CD14-positive monocyte (primary cell): ENCODE measurements at places on chromosomes 2 and 18. TPM values are rescaled to one million over a fixed set of nuclear protein-coding genes. Genes with fewer than 3 reads are reported as not detected.

The EVA1A gene
- not detected in 2 replicates for polyA plus RNA-seq

The HOXD11 gene
- polyA plus RNA-seq = not detected

The IL37 gene
- polyA plus RNA-seq = not detected

The CNNM3 gene
- polyA plus RNA-seq = 4.9 TPM

The GAD1 gene
- not detected for polyA plus RNA-seq

The CAPN14 gene
- not detected for polyA plus RNA-seq

The ING5 gene
- 6.6 TPM for polyA plus RNA-seq

- DNase-seq = no peak
Measured at GRCh38 chr2:98468621-98469236, 24.1 kb downstream of the INPP4A start.

DNA sequence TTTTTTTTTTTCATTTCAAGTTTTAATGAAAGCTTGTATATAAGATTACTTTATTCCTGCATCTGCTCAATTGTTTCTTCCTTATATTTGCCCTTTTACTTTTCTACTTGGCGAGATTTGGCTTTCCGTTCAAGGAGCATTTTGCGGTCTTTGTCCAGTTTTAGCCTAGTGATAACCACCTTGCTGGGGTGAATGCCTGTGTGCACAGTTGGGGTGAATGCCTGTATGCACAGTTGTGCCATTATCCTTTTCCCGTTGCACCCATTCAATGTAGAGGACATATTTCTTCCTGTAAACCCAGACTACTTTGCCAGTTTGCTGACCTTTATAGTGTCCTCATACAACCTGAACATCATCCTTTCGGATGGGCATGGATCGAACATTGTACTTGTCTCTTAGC lies 12.0 kb downstream of the ZNF236 start:
- DNase-seq = no peak

GRCh38 chr2:120693121-120693520 lies 42.5 kb upstream of the GLI2 start:
- no peak for DNase-seq

DNA sequence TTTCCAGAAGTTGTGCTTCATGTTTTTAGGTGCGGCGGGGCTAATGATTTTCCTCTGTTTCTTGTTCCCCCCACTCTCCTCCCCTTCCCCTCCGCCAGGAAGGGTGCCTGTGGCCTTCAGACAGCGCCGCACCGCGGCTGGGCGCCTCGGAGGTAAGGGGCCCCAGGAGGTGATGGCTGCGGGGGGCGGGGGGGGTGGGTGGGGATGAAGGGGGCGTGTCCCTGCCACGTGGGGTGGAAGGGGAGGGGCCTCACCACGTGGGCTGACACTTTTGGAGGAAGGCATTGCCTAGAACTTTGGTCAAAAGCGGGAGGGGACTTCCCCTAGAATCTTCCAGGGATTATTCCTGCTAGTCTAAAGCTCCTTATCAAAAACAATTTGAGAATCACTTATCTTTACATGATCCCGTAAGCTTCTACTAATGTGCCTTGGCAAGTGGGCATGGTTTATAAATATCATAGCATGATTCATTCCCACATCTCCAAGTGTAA lies 83.1 kb downstream of the FAM210A start:
- DNase-seq = no peak

DNA sequence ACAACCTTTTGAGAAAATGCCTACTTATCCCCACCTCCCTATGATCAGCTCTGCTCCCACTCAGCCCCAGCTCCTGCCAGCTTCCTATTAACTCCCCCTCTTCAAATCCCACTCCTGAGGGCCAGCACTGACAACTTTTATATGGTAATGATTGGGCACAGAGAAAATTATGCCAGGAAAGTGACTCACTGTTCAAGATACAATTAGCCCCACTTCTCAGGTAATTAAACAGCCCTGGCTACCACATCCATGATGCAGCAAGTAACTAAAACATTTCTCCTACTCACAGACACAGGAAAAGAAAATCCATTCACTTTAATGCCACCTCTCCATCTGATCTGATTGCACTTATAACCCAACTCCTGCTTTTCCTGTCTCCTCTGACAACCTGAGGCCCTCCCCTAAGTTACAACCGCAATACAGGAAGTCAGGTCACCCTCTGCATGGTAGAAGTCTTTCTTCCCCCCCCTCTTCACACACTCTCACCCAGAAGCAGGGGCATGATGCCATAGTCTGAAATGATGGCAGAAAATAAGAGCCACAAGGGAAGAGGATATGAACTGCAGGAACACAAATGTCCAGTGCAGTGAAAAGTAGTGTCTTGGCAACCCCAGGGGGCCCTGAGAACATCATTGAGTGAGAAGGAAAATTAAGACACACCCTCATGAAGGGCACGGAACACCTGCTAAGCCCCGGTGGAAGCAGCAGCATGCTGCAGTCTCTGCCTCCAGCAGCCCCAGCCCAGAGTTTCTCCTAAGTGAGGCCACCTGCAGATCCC lies 54.4 kb downstream of the STK39 start:
- peak; percentile 24 for DNase-seq

GRCh38 chr2:152050341-152050740 lies 48.5 kb downstream of the CACNB4 start:
- DNase-seq = no peak

DNA sequence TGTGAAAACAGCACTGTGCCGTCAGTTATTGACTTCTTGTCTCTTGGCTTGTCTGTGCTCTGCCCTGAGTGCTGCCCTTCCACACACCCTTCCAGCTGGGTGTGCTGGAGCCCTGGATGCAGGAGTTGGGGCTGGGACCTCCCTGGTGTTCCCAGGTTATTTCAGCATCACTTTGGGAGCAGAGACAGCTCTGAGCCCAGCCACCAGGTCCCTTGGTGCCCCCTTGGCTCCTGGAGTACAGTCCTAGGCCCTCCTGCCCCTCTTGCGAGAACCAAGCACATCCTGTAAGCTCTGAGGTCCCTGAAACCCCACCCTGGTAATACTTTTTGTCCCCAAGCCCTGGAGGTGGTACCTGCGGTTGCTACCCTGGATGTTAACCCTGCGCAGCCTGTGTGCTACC lies 24.3 kb downstream of the BOK start:
- no peak for DNase-seq

GRCh38 chr2:562391-563364 lies 114.5 kb downstream of the TMEM18 start:
- no peak for DNase-seq

DNA sequence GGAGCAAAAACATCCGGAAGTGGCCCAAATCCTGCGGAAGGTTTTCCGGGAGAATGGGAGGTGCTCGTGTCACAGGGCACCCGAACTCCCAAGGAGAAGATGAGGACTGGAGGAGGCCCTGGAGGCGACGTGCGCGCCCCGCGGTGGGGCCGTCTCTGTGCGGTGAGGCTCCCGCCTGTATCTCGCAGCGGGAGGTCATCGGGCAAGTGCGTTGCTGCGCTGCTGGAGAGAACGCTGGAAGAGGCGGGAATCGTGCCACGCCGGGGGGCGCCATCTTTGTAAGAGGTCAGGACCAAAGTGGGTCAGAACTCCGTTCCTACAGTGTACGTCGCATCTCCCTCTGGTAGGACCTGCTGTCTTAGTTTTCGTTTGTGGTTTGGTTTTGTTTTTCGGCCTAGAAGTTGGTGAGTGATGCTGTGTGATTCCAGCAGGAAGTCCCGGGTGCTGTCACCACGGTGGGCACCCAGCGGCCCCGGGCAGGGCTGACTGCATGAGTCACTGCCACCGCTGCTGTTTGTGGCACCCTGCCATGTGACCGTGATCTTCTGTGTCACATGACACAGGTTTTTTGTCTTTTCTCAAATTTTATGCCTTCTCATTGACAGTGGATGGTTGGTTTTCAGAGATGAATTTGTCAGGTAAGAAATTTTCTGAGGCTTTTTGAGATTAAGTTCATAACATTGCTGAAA lies 21.5 kb upstream of the ATP9B start:
- DNase-seq = no peak

DNA sequence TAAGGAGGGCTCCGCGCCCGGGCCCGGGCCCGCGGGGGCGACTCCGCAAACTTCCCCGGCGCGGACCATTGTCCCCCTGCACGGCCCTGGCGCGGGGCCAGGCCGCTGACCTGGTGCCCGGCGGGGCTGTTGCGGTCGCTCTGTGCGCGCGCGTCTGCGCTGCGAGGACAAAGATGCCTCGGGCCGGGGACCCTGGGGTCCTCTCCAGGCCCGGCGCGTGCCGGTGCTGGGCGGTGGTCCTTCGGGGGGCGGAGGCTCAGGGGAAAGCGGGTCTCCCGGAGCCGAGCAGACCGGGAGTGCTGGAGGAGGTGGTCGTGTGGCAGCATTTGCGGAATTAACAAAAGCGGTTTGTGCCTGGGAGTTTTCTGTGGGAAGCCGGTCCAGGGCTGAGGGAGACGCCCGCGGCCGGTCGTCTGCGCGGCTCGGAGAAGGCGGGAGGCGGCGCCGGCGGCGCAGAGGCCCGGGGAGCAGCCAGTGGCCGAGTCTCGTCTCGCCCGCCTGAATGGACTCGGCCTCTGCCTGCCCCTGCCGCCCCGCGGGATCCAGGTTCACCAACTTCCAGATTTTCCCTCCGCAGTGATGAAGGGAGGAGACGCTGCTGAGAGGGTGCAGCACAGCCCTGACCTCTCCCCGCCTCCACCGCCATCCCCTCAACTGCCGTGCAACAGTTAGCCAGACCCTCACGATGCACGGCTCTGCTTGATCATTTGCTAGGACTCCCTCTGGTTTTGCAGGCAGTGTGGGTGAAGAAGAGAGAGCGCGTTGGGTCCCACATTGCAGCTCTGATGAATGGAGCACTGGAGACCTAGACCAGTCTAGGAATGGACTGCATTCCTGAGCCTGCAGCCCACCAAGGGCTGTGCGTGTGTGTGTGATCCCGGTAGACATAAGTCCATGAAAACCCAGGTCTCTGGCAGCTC lies 705 bp downstream of the EFR3B start:
- DNase-seq = no peak

GRCh38 chr2:234022424-234022823 lies 28.1 kb upstream of the SPP2 start:
- DNase-seq = no peak

DNA sequence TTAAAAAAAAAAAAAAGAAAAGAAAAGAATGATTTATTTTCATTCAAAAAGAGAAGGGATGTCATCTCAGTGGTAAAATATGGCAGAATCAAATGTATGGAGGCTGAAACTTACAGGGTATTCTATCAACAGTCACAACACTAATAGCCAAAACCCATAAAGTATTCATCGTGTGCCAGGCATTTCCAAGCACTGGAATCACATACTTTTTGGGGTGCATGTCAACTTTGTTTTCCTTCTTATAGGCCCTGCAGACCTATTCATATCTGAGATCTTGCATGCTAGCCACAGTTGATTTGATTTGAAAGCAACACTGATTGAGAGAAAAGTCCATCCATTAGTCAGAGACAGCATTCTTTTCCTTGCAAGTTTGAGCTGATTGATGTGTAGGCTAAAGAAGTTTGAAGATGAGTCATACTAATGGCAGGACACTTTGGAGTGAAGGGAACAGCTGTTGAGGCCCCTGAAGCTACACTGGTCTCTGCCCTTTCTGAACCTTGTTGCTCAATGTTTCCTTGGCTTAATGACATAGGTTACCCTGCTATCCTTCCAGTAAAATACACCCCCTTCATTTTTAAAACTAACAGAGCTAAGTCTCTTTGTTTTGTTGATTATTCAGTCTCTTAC lies 22.0 kb downstream of the KATNAL2 start:
- DNase-seq = no peak

DNA sequence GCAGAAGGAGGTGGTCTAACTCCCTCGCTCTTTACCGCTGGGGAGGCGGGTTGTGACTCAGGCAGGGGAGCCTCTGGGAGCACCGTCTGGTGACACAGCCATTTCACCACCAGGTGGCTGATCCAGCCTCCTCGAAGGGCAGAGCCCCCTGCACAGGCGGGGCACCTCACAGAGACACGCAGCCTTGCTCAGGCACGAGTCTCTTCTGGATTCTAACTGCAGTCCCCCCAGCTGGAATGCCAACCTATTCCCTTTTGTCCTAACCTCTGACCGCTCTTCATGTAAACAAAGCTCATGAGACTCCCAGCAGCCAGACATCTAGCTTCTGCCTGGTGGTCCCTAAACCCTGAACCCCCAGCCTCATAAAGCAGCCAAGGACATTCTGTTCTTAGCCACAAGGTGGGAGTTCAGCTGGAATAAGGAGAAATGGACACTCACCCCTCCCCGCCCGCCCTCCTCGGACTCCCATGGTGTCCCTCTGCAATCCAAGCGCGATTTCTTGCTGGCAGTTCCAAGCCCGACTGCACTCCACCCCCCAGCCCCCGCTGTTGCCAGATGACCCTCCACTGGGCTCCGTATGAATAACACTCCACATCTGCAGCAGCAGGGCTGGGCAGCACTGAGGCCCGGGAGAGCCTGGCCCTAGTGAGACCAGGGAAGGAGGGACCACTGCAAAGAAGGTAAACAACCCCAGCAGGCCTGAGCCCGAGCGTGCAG lies 84.3 kb downstream of the TNS1 start:
- DNase-seq = no peak

GRCh38 chr2:208467564-208467963 lies 61.0 kb downstream of the PTH2R start:
- no peak for DNase-seq

GRCh38 chr2:226215902-226216503 lies 583.6 kb downstream of the IRS1 start:
- DNase-seq = peak; percentile 46

DNA sequence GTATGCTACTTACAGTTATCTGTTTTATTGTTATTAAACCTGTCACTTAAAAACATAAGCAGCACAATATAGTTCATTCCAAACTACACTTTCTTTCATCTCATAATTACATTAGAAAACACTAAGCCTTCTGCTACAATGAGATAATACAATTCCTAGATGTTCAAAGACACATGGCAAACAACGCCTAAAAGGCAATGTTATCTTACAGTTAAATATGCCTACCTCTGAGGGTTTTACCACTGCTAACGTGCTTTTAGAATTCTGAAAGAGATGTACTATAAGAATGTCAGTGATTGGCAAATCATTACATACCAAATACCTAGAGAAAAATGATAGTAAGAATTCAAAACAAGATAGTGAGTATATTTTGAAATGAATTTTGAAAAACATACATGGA lies 46.8 kb upstream of the SPOPL start:
- DNase-seq = no peak

- no peak for DNase-seq
Measured at GRCh38 chr18:48767090-48767690, 183.6 kb downstream of the SMAD7 start.

- no peak for DNase-seq
Measured at GRCh38 chr18:1078301-1078700, 173.6 kb downstream of the ADCYAP1 start.

GRCh38 chr2:17373741-17374140 lies 144.5 kb downstream of the RAD51AP2 start:
- DNase-seq = no peak

- DNase-seq = no peak
Measured at GRCh38 chr18:62741118-62741566, 25.8 kb downstream of the PHLPP1 start.

DNA sequence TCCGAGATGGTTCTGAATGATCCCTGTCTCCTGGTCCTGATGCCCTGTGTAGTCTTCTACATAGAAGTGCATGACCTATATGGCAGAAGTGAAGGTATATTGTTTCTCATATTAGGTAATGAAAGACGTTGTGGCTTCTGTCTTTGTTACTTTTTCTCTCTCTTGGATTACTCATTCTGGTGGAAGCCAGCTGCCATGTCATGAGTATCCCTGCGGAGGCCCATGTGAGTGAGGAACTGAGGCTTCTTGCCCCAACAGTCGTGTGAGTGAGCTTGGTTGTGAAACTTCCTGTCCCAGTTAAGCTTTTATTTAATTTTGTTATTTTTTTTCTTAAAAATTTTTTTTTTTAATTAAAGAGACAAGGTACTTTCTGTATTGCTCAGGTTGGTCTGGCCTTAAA lies 134.7 kb downstream of the UBR3 start:
- peak; percentile 83 for DNase-seq
